ENCODE measurements at places on chromosomes 6 and 20. TPM values are rescaled to one million over a fixed set of nuclear protein-coding genes. Genes with fewer than 3 reads are reported as not detected.

Gene TSPO2
- total RNA-seq: not detected

DNA sequence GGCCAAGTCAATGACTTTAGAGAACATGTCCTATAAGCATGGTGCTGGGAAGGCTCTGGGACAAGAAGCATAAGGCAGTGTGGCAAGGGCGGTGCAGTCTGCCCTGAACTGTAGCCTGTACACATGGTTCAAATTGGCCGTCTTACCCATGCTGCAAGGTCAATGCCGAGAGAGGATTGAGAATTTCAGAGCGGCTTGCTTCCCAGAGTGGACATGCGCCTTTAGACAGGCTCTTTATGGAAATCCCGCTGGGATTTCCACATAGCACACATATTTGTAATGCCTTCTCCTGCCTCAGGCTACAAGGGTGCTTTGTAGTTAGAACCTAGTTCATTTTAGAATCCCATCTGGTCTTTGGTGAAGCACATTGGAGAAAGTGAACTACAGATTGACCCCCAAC, 36.1 kb upstream of the CEP162 start:
- DNase-seq: no peak

- DNase-seq: no peak
These were observed 72.3 kb downstream of the CDYL start for GRCh38 chr6:4848382-4849068.

- DNase-seq: no peak
These were observed 46.9 kb downstream of the SOD2 start for GRCh38 chr6:159646116-159646515.

Gene CASP8AP2
- 38.2 TPM for total RNA-seq

Gene PXMP4
- total RNA-seq: 9.7 TPM

GRCh38 chr20:59342023-59342957, 41.9 kb downstream of the EDN3 start:
- DNase-seq: peak; percentile 30

- DNase-seq: no peak
These were observed 532 bp upstream of the NKAIN4 start for GRCh38 chr20:63254606-63255384.

GRCh38 chr20:38156888-38157634, 8.0 kb downstream of the TGM2 start:
- DNase-seq: no peak

GRCh38 chr20:60263725-60264709, 305.8 kb downstream of the CDH26 start:
- no peak for DNase-seq

- no peak for DNase-seq
These were observed 4.9 kb upstream of the NELFCD start for GRCh38 chr20:58976061-58976730.

GRCh38 chr6:130903007-130903406, 75.8 kb downstream of the SMLR1 start:
- no peak for DNase-seq

- DNase-seq: peak; percentile 9
These were observed 27.4 kb downstream of the EPHA7 start for GRCh38 chr6:93391965-93392364.

GRCh38 chr20:16243470-16243869, 329.8 kb downstream of the KIF16B start:
- DNase-seq: no peak

GRCh38 chr6:130848945-130849344, 21.7 kb downstream of the SMLR1 start:
- peak; percentile 27 for DNase-seq

Gene PRND
- total RNA-seq: 0.09 TPM

DNA sequence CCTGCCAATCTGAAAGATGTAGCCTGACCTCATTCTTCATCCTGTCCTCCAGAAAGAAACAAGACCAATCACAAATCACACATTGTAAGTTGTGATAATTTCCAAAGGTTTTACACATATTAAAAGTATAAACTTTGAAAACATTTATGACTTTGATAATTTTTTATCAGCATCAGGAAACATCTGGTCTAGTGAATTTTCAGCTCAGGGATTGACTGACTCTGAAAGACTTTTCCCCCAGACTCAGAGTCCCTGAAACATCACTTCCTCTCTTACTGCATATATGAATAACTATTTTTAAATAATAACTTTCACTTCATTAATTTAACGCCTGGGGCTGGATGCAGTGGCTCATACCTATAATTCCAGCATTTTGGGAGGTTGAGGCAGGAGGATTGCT, 48.5 kb upstream of the SSTR4 start:
- no peak for DNase-seq

GRCh38 chr6:5398530-5398929, 137.2 kb downstream of the FARS2 start:
- DNase-seq: peak; percentile 64

DNA sequence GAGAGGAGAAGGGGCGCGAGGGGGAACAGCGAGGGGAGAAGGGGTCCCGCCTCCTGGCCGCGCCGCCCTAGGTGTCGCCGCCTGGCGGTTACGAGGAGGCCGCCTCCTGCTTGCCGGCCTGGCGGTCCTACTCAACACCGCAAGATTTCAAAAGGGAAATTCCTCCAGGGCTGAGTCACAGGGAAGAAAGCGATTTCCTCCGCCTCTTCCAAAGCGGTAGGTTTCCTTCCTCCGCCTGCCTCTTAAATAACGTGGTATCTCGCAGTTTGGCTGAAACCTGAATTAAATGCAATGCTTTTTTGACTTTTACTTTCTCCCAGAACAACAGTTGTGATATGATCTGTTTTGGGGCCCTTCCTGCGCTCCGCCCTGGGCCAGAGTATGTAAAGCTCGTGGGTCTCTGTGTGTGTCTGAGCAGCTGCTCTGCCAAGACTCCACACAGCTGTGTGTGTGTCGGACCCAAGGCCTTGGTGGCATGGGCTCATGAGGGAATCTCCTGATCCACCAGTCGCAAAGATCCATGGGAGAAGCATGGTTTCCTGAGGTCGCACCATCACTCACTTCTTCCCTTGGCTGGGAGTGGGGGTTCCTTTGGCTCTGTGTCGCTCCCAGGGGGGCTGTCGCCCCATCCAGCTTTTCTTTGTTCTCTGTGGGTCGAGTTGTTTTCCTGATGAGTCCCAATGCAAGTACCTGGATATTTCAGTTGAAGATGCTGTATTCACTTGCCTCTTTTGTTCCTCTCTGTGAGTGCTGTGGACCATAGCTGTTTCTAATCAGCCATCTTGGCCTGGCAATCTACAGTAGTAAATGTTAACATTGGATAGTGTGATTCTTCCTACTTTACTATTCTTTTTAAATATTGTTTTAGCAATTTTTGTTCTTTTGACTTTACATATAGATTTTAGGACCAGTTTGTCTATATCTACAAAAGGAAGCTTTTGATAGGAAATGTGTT, 31.6 kb upstream of the NOTCH4 start:
- DNase-seq: peak; percentile 93

Gene SLC17A1
- not detected for total RNA-seq

Gene FIG4
- total RNA-seq: 16.5 TPM

DNA sequence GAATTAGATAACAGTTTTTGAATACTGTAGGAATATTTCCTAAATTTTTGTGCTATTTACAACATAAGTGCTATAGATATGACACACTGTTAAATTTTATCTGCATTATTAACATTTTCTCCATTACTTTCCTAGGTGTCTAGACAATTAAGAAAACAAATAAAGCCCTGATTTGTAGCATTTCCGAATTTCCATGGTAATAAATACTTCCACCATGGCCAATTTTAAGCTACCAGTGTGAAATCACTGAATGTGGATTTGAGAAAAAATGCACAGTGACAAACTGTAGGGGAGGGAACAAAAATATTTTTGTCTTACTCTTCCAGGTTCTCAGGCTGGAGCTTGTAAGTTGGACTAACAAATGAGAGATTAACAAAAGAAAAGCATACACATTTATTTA, 27.9 kb downstream of the LIN28B start:
- DNase-seq: no peak
